ENCODE measurements at places on chromosomes 1 and 21.

GRCh38 chr21:17537299-17537698, 24.5 kb downstream of the CXADR start:
- no peak for DNase-seq

DNA sequence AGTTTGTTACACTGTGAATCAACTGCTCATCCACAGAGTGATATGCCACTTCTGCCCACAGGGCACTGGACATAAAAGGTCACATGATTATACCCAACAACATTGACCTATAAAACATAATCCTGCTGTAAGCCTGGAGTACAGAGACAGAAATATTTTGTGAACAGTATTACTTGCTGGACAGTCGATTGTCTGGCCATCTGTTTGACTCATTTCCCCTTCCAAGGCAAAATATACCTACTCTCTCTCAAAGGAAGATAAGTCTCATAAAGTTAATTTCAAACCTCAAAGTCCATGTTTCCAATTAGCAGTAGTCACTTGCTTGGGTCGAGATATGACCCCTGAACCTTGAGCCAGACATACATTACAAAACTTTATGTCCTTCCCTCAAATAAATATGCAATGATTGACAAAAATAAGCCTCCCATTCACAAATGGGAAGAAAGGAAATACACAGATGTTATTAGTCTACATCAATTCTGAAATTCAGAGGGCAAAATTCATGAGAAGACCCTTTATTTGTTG, 39.3 kb upstream of the RGS18 start:
- DNase-seq, result no peak

GRCh38 chr1:109040627-109040988, 1.3 kb downstream of the WDR47 start:
- DNase-seq, result no peak

GRCh38 chr1:216606047-216606637, 117.1 kb downstream of the ESRRG start:
- no peak for DNase-seq

GRCh38 chr1:233081735-233082134, 131.3 kb downstream of the NTPCR start:
- no peak for DNase-seq

DNA sequence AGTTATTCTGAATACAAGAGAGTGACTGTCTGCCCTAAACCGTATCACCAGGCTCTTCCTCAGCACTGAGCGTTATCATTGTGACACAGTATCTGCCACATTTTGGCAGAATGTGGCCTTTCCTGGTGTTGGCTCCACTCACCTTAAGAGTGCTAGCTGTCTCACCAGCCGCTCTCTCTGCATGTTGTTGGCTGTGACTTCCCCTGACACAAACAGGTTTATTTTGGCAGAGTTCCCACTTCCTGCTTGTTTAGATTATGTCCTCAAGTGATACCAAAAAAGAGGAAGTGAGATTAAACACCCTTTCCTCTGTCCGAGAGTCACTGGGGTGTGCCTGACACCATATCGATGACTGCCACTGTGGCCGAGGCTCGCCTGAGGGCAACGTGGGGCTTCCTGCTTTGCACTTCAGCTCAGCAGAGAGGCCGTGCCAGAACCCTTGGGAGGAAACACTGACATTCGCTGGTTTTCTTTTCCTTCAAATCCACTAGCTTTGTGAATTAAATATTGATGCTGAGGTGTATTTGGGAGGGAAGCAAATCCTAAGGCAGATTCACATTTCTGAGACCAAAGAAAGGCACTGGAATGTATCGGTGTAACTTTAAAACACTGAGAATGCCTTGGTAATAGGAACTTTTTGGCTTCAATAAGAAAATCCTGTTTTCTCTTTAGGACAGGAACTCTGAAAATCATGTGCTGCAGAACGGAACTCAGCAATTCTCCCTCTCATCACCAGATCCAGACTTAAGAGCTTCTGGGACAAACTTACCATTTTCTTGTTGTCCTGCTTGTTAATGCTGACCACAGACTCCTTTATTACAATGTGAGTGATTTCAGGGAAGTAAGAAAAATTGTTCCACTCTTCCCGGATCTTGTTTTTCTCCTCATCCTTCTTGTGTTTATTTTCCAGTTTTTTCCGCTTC, 102.1 kb downstream of the JAK1 start:
- peak; percentile 12 for DNase-seq

GRCh38 chr1:228872080-228872479, 136.8 kb downstream of the RHOU start:
- no peak for DNase-seq

DNA sequence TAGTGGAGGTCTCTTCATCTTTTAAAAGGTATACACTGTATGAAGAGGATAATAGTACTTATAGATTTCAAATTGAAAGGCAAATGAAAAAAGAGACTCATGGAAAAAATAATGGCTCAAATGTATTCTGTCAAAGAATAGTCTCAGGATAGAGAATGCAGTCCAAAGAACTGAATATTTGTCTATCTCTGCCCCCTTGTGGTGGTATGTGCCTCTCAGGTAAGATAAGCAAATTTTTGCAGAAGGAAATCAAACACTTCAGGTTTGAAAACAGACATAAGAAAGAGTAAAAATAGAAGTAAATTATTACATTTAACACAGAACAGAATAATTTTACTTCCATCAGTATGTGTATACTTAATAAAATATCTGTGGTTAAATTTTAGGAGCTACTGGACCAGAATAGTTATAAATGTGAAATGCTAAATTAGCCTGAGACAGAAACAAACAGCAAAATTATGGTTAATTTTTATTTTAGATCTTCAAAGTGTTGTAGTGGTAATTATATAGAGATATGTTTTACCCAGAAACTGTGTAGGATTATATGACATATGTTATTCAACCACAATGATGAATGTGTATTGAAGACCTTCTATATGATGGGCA, 164.4 kb upstream of the PALMD start:
- no peak for DNase-seq

All from T-helper 22 cell (primary cell).